ELR (cell line): ENCODE measurements at places on chromosomes 4 and X.
A peak's percentile ranks its signal among the peaks of the same experiment; 100 is the strongest.

DNA sequence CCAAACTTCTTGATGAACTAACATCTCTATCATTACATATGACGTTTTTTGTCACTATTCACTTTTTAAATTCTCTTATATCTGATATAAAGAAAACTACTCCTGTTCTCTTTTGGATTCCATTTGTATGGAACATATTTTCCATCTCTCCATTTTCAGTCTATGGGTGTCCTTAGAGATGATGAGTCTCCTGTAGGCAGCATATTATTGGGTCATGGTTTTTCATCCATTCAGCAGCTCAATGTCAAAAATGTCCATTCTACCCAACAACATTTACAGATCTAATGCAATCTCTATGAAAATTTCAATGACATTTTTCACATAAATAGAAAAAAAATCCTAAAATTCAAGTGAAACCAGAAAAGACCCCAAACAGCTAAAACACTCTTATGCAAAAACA is 60.3 kb downstream of the BRWD3 start:
- no peak for DNase-seq

- DNase-seq = no peak
These were observed 51.3 kb downstream of the SH3RF1 start for GRCh38 chr4:169219440-169219839.

DNA sequence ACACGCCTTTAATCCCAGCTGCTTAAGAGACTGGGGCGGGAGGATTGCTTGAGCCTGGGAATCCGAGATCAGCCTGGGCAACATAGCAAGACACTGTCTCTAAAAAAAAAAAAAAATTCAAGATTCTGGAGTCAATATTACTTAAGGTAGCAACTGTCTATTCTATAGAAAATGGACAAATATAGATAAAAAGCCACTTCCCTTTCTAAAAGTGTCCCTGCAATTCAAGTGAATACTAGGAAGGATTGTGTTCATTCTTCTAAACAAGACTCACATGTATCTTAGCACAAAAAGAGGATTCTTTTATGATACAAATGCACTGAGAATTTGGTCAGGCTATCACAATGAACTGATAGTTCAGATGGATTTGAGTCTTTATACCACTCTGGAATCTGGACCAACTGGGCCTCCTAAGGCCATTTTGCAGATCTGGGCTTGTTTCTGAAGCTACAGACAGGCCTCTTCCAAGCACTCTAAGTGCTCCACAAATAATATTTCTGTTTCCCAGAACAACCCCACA is 7.0 kb downstream of the PKD2 start:
- no peak for DNase-seq

GRCh38 chrX:66635360-66635759 is 3.5 kb downstream of the EDA2R start:
- DNase-seq = peak; percentile 84

DNA sequence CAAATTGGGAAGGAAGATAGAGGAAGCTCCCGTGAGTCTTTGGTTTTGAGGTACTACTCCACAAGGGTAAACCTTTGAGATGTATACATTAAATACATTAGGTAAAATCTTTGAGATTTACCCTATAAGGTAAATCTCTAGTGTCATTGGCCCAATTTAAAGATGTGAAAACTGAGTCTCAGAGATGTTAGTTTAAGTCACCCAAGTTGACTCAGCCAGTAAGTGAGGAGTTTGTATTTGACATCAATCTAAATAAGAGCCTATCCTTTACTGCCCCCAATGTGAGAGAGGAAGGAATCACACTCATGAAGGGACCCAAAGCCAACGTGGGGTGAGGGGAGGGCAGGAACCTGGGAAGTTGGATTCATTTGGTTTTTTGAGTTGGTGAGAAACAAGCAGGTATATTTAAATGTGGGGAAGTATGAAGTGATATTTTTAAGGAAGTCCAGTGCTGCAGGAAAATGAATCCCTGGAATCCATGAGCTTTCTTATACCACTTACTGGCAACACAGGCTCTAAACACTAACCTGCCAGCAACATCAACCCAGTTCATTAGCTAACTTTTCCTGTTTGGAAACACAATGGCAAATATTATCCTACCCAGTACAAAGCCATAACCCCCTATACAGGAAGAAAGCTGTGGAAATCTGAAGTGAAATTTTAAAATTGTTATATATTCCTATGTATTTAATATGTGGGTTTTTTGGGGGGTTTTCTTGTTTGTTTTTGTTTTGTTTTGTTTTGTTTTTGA is 55.3 kb downstream of the PALLD start:
- DNase-seq = peak; percentile 63

- no peak for DNase-seq
These were observed 43.1 kb downstream of the BTC start for GRCh38 chr4:74751247-74751646.

GRCh38 chr4:184536881-184537248 is 62.5 kb upstream of the IRF2 start:
- DNase-seq = peak; percentile 15

DNA sequence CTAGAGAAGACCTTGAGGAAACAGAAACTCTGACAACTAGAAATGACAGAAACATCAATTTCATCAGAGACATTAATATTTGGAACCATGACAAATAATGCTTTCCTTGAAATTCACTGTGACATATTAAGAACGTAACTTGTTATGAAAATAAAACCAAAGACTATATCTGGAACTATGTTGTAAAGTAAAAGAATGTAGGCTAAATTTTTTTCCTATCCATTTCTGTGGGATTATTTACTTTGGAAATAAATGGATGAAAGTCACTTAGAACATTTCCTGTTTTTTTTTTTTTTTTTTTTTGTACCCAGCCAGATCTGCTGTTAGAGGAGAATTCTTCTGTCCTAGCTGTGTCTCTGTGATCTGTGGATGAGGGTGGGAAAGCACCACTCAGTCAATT is 255.9 kb downstream of the SPRY1 start:
- DNase-seq = no peak

DNA sequence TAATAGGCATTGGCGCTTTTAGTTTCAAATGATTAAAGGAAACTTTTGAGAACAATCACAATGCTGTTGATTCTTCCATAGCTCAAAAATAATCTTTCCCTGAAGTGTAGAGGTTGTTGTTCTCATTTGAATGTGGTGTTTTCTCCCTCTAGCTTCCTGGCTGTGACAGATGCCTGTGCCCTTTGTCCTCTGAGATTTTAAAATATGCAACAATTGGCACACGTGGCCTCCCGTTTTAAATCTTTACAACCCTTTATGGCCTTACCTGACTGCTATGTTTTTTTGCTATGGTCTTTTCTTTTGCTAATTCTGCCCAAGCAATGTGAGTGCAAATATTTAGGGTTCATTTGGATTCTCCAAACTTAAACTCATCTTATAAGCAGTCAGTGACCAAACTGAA is 22.9 kb upstream of the CASK start:
- no peak for DNase-seq

- no peak for DNase-seq
These were observed 106.8 kb downstream of the STOX2 start for GRCh38 chr4:184011826-184012380.

DNA sequence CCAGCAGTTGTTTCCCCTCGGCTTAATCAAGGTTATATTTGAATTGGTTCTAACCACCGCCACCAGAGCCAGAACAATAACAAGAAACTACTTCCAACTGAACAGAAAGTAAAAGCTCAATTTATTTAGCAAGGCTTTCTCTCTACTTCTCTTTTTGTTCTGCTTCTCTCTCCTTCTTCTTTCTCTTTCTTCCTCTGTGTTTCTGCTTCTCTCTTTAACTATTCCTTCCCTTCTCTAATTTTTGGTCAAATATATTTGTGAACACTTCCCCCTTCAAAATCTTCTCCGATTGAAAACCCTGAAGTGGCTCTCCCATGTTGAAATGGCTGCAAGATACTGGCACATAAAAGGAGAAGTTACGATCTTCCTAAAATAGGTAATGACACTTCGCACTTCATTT is 1195.9 kb upstream of the PRKX start:
- DNase-seq = no peak

DNA sequence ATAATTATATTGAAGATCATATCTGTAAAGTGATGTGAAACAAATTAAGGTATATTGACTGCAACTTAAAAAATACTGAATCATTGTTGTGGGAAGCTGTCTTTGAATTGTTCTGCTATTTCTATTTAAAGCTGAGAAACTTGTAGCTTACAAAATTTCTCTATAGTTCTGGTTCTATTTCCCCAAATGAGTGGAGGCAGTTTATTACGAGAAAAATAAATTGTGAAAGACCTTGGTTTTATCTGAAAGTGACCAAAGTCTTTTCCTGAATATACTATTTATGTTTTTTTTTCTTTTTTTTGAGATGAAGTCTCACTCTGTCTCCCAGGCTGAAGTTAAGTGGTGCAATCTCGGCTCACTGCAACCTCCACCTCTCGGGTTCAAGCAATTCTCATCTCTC is 165.4 kb downstream of the SH3BGRL start:
- DNase-seq = no peak

- no peak for DNase-seq
These were observed 7.3 kb upstream of the PTPN13 start for GRCh38 chr4:86586626-86587380.

- no peak for DNase-seq
These were observed 20.4 kb downstream of the AFP start for GRCh38 chr4:73456177-73457022.

- DNase-seq = peak; percentile 62
These were observed 8.7 kb downstream of the SMIM10 start for GRCh38 chrX:134999469-134999868.

- DNase-seq = no peak
These were observed 287.0 kb upstream of the RASGEF1B start for GRCh38 chr4:81758574-81759264.

DNA sequence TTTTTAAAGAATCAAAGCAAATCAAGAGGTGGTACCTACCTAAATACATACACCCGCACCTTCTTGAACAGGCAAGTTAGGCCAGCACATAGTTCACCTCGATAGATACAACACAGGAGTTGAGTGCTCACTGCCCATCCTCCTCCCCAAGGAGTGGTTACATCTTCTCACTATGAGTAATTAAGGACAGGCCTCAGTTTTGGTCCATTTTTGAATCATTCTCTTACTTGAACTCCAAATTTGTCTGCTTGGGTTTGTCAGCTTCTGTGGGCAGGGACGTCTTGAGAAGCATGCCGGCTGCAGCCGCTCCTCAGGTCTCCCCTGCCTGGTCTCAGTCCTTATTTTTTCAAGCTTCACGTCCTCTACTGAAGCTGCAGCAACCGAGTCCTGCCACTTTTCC is 190.6 kb upstream of the RBPJ start:
- DNase-seq = no peak

GRCh38 chr4:142485452-142485851 is 360.6 kb downstream of the INPP4B start:
- no peak for DNase-seq

- DNase-seq = no peak
These were observed 41.8 kb downstream of the CLCN3 start for GRCh38 chr4:169662206-169662605.

DNA sequence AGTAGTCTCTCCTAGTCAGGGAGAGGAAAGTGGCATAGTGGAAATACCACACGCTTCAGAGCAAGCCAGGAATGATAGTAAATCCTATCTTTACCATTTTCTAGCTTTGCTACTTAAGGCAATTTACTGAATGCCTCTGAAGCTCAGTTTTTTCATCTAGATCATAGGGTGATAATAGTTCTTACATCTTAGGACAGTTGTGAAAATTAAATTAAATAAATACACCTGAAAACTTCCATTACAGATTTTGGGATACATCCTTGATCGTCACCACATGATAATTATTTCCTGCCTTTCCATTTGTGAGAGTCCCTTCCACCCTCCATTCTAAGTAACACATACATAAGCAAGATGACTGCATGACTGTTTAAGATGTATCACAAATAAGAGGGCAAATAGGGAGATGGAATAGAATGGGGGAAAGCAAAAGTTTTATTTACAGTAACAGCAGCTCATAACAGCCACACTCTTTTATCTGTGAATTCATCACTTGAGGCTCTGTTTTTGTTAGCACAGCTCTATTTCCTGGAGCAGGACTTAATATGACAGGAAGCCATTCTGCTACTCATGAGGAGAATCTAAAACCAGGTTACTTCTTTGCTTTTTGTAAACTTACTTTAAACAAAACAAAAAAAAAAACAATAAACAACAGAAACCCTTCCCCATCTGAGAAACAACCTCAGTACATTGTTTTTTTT is 13.4 kb downstream of the P2RY10 start:
- DNase-seq = no peak

DNA sequence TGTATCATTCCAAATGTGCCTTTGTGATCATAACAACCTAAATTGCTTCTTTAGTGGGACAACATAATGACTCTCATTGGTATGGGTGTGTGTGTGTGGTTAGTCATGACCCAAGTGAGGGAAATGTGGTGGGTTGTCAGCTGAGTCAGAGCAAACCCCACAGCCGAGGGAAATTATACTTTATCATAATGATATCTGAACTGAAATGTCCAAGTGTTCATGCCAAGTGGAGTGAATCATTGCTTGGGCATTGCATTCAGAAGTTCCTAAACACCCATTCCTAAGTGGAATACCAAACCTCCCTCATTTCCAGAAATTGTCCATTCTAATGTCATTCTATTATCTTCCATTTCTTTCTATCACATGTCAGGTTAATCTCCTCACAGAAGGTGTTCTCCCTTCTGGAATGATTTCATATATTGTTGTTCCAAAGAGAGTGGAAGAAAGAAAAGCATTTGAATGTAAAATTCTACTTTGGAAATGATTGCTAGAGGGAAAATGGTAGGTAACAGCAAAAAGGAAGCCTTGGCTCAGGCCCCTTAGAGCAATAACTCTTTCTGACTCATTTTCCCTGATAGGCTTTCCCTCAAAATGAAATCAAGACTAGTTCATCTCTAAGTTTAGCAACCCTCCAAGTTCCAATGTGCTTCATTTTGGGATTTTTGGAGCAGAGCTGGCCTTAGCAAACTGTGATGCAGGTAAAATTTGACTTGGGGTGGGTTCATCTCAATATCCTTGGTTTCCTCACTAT is 230.7 kb upstream of the KCNIP4 start:
- DNase-seq = peak; percentile 88

GRCh38 chr4:118770741-118771187 is 65.2 kb downstream of the SEC24D start:
- DNase-seq = no peak
